CD8-positive, alpha-beta memory T cell (primary cell): ENCODE measurements at places on chromosomes 5 and 9.

- DNase-seq = no peak
Measured at GRCh38 chr5:59521476-59521875, 372.1 kb downstream of the PDE4D start.

DNA sequence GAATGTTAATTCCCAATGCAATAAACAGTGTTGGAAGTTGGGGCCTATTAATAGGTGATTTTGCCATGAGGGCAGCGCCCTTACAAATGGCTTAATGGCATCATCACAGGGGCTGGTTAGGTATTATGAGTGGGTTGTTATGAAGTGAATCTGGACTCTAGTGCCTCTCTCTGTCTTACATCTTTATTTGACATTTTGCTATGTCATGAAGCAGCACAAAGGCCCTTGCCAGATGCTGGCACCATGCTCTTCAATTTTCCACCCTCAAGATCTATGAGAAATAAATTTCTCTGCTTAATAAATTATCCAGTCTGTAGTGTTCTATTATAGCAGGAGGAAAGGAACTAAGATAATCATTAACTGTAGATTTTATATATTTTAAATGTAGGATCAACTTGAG lies 1098.7 kb upstream of the NUDT12 start:
- DNase-seq = no peak

DNA sequence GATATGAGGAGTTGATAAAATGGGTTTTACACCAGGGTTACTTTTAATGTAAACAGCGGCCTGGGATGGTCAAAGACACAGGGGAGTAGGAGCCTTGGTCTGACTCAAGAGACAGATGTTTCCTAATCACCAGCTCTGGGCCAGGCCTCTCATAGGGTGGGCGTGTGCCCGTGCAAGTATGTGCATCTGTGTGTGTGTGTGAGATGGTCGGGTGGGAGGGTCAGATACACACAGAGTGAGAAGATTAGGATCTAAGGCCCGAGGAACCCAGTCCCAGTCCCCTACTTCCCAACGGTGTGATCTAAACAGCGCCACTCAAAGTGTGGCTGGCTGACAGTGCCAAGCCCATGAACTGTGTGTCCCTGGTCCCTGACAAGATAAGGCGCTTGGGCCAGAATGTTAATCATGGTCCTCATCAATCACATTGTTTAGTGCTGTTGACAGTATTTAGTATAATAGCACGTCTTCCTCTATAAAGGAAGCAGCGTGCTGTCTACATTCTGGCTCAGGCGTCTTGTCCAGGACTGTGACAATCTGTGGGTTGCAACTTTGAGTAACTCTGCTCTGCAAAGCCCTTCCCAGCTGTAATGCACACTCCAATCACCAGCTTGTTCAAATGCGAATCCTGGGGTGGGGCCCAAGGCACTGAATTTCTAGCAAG lies 173.7 kb downstream of the DAB2IP start:
- no peak for DNase-seq

- DNase-seq = no peak
Measured at GRCh38 chr9:117714282-117714681, 10.1 kb downstream of the TLR4 start.

DNA sequence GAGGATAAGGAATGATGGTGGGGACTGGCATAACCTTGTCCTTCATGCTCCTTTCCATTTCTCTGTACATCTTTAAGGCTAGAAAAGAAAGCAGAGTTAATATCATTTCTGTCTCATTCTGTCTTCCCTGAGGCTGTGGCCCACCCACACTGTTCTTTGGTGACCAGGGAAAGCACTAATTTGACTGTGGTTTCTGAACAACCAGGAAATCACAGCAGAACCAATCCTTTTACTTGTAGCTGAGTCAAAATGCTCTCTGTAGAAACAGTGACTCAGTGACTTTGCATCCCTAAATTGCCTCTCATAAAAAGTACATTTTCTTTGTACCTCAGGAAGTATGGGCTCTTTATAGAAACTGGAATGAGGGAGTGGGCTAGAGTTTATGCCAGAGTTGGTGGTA lies 28.1 kb downstream of the IL33 start:
- no peak for DNase-seq

- DNase-seq = no peak
Measured at GRCh38 chr5:34699155-34700077, 43.3 kb downstream of the RAI14 start.

DNA sequence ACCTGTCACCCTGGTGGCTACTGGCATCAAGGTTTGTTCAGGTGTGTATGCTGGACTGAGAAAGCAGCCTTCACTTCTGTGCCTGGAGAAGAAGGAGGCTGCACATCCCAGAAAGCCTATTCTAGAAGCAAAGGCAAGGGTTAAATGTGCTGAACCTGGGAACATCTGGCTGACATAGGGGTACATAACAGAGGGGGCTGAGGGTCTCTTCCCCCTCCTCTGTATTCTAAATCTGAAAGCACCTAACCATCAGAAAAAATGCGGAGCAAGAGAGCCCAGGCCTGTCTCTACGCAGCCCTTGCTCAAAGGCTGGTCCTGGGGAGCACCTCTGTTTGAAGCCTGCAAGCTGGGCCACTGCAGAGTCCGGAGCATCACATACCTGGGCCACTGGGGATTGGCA lies 53.2 kb upstream of the FSTL4 start:
- no peak for DNase-seq

DNA sequence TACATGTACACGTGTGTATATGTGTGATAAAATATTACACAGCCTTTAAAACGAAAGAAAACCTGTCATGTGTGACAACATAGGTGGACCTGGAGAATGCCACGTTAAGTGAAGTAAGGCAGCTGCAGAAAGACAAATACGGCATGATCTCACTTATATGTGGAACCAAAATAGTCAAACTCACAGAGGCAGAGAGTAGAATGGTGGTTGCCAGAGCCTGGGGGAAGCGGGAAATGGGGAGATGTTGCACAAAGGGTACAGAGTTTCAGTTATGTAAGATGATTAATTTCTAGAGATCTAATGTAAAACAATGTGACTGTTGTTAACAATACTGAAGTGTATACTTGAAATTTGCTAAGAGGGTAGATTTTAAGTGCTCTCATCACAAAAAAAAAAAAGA lies 34.8 kb downstream of the ADAMTS12 start:
- DNase-seq = no peak

DNA sequence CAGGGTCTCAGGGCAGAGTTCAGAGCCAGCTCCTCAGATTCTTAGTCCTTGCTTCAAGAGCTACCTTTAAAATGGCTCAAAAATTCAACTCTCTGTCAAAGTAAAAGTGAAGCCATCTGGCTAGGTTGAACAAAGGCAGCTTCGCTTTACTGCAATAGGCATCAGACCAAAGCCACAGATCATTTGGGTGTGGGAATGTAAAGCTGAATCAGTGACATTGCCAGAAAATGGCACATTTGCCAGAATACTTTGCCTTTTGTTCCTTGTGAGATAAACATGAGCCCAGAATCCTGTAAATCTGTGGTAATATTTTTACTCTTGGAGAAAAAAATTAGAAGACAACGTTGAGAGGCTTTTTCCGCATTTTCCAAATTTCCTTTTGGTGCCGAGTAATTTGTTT lies 210.5 kb downstream of the PALM2AKAP2 start:
- DNase-seq = no peak

DNA sequence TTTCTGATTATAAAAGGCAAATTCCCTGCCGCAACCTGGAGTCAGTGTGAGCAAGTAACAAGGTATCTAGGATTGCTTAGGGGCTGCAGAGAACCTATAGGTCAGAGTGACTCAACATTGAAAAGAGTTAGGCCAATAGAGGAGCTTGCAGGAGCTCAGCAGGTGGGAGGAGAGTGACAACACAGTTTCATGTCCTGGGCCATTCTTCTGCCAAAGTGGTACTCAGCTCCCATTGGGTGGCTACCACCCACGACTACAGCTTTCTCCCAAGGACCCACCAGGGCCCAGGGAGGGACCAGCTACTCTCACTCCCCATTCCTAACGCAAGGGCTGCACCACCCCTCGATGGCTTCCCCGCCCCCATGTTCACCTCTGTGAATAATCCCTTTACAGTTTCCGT lies 86.7 kb upstream of the SPATA31C2 start:
- DNase-seq = no peak

DNA sequence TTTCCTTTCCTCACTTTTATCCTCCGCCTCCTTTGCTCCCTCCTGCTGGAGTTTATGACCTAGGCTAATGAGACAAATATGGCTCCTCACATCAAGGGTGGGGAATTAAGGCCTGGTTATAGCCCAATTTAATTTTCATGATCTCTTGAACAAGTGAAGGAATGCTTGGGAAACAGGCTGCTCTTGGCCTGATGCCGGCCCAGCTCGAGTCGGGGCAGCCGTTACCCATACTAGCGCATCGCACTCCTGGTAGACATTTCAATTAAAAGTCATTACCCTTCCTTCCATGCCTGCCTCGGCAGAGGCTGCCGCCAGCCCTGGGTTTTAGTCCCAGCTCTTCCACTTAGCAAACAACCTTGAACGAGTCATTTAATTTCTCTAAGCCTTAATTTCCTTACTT lies 425.7 kb downstream of the TMEM38B start:
- DNase-seq = no peak

- DNase-seq = no peak
Measured at GRCh38 chr9:90645721-90646120, 3.1 kb upstream of the DIRAS2 start.

DNA sequence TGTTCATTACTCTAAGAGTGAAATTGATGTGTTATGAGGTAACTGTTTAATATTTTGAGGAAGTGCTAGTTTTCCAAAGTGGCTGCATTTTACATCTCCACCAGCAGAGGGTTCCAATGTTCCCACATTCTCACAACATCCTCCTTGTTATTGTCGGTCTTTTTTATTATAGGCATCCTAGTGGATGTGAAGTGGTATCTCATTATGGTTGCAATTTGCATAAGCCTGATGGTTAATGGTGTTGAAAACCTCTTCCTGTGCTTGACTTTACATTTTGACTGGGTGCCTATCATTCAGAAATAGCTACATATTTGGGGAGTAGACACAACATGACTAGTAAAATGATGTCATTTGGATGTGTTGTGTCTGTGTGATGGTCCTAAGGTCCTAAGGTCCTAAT lies 143.6 kb downstream of the MRPS30 start:
- no peak for DNase-seq

GRCh38 chr9:84969084-84969483 lies 299.6 kb downstream of the NTRK2 start:
- DNase-seq = no peak

DNA sequence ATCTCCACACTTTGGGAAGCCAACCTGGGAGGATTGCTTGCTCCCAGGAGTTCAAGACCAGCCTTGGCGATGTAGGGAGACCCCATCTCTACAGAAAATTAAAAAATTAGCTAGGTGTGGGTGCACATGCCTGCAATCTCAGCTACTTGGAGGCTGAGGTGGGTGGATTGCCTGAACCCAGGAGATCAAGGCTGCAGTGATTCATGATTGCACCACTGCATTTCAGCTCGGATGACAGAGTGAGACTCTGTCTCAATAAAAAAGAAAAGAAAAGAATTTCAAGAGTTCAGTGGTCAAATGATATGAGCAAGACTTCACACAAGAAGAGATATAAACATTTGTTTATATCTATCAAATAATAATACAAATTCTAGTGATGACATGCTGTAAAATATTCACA lies 23.0 kb upstream of the MTAP start:
- no peak for DNase-seq

DNA sequence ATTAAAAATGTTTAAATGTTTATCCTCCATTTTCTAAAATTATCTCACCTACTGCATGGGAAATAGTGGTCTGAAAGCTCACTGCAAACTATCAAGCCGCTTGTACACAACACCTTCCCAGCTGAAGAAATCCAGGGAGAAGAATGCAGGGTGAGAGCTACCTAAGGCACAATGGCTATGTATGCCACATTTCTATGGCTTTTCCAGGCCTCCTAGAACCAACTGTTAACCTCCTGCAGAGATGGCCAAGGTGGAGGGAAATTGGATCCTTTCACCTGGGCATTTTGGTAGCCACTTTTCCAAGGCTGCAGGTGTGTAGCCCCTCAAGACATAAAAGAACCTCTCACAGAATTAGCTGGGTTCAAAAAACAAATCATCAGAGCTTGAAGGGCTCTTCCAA lies 286.4 kb downstream of the EBF1 start:
- DNase-seq = no peak

GRCh38 chr5:36662291-36662851 lies 56.0 kb downstream of the SLC1A3 start:
- DNase-seq = no peak

DNA sequence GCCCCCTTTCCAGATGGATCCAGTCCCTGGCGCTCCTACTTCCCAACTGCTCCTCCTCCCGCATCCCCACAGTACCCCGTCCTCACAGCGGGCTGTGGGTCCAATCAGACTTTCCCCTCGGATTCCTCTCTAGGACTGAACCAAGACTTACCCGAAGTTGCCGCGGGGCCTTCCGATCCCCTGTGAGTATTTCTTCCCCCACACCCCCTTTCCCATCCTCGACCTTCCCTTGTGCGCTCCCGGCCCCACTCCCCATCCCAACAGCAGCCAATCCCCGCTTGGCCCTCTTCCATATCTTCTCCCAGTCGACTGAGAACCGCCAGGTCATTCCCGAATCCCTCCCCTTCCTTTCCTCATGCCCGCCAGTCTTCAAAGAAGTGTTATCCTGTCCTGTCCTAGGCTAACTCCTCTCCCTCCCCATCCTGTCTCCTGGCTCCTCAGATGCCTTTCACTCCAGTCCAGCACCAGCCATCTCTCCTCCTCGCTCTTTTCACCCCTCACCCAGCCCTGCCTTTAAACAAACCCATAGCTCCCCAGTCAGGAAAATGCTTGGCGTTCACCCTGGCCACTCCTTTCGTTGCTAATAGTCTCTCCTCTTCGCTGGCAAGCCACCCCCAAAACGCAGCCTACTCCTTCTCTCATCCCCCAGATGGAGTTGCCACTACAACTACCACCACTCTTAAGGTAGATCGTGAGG lies 646 bp downstream of the SWI5 start:
- no peak for DNase-seq

DNA sequence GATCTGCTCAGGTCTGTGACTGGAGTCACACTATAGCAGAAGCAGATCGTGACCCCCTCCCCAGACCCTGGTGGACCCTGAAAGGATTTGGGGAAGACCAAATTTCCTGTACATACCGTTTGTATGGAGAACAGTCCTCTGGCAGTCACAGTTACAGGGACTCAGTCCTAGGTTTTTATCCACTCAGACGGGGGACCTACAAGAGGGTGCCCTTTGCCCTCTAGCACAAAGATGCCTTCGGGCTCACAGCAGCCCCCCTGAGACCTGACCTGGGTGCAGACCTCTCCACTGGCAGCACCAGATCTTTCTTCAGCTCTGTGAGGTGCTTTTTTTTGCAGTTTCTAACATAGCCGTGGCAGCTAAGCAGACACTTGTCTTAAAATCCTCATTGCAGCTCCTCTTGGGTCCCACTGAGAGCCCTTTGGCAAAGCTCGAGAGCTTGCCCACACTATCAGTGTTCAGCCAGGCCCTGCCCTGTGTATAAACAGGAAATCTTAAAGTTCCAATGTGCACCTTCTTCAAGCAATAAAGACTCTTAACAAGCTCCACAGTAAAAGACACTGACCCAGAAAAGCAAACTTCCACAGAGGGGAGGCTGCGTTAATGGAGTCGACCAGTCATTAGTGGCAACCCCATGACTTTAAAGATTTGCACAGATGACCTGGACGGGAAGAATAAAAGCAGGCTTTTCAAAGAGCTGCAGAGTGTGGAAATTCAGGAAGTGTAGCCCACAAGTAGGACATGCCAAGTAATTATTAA lies 71.8 kb upstream of the LHFPL2 start:
- no peak for DNase-seq

GRCh38 chr5:126647071-126647470 lies 46.3 kb downstream of the PHAX start:
- DNase-seq = no peak
